Activated naive CD8-positive, alpha-beta T cell treated with anti-CD3 and anti-CD28 coated beads, Interleukin-2, amount 10 ng/mL, durations not matched to agents 7 days and 5 days (primary cell): ENCODE measurements at places on chromosomes 16 and 17.

- no peak for DNase-seq
These were observed 427 bp upstream of the NLK start for GRCh38 chr17:28041844-28042656.

GRCh38 chr16:21001262-21001661 lies 100.7 kb downstream of the LYRM1 start:
- no peak for DNase-seq

DNA sequence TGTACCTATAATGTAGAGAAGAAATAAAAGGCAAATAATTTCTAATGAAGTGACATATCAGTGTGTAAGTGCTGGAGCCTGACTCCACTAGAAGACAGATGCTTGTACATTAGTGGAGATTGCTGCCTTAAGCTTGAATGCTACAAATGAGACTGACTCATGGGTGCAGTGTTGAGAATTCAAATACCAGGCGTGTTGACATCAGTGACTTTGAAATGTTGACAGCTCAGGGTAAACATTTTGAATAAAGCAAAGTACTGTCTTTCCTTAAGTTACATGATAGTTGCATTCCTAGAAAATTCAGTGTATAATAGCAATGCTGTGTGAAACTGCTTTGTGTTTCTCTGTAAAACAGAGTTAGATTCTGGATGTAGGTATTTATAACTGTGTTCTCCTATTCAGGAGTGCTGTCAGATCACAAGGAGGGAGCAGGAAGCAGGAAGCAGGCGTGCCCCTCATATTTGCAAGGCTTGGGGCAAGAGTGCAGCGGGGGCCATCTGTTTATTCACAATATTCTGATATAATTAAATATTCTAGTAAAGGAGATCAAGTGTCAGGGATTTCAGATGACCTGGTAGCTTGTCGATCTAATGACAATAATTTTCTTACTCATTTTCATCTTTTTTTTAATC lies 119.0 kb downstream of the SPECC1 start:
- no peak for DNase-seq

- no peak for DNase-seq
These were observed 107.6 kb upstream of the HLF start for GRCh38 chr17:55157165-55157564.

DNA sequence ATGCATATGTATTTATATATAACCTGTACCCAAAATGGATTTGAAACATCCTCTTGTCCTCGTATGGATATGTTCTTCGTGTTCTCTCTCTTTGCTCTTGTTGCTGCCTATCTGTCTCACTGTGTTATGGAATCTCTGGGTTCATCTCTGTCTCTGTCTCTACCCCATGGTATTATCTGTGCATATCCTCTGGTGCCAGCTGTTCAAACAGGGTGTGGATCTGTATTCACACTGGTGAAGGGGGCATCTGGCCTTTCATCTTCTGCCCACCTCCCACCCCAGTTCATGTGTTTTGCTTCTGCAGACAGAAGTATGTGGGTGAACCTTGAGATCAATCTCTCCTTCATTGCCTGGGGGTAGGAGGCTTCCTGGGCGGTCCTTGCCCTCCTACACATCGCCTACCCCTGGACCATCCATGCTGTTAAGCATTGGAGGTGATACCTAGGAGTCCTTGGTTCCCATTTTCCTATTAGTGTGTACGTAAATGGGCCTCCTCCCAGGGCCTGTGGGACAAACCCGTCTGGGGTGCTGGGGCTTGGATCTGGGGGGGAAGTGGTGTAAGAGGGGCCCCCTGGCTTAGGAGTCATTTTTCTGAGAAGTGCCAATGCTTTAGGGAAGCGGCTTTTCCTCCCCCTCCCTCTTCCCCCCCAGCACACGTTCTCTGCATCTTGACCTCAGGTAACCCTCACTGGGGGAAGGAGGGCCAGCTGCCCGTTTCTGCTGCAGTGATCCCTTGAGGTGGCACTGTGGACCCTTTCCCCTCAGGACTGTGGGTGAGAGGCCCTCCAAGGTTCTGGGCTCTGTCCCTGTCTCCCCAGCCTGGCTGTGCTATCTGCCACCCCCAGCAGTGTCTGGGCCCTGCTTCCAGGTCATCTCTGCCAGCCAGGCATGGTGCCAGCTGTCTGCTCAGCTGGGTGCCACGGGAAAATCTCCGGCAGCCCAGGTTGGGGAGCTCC lies 21.1 kb downstream of the RARA start:
- peak; percentile 56 for DNase-seq

DNA sequence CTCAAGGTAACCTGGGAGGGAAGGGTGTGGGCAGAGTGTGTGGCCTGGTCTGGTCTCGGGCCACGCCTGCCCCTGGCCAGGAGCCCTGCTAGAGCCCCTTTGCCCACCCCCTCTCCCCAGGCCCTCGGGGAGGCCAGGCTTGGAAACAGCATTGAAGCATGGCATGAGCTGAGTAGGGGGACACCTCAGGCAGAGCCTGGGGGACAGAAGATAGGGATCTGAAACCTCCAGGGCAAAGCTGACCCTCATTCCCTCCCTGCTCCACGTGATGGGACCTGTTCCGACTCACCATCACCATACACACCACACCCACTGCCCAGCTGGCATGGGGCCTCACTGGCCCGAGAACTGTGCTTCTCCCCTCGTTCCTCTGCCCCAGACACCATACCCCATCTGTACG lies 2.5 kb downstream of the RFNG start:
- DNase-seq: no peak

- DNase-seq: peak; percentile 74
These were observed 40.8 kb upstream of the BHLHA9 start for GRCh38 chr17:1229349-1229899.

DNA sequence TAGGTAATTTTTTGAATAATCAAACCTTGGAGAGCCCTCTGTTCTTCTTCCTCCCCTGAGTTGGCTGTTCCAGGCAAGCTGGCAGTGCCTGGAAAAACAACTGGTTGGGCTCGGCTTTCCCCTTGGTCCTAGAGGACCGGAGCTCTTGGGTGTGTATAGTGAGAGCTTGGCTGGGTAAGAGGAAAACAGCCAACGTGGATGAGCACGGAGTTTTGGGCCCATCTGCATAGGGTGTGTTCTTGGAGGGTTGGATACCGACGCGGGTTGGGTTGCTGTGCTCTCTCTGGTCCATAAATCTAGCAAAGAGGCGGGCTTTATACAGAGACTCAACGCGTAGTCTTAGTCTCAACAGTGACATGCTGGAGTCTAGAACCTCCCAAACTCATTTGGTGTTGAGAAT lies 23.2 kb downstream of the ITGB3 start:
- no peak for DNase-seq

GRCh38 chr17:4433515-4434031 lies at the start of gene SPNS3:
Gene SPNS3, plus strand, starts transcription at chr17:4433940. Its CDS starts 28 bp downstream, at chr17:4433968.
- peak; percentile 76 for DNase-seq

- no peak for DNase-seq
These were observed 44.0 kb downstream of the SOST start for GRCh38 chr17:43714465-43715149.

DNA sequence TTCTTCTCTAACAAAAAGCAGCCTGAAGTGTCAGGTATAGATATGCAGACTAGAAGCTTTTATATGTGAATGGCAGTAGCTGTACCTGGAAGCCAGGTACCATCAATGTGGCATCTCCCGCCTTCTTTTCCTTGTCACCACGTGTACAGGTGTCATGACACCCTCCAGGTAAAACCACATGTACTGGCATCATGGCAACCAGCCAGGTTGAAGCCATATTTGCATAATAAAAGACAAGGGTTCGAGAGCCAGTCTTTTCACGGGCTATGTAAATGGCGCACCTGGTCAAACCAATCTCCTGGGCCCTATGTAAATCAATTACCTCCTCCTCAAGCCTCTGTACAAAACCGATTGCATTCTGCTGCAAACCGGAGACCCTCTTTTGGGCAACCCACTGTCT lies 541.3 kb downstream of the CDH11 start:
- no peak for DNase-seq
